ENCODE measurements at places on chromosomes 7 and 10.

- no peak for DNase-seq
Measured at GRCh38 chr10:114613237-114613979, 44.7 kb downstream of the ABLIM1 start.

GRCh38 chr10:132204781-132205473 lies 18.2 kb downstream of the DPYSL4 start:
- no peak for DNase-seq

GRCh38 chr7:16514729-16515128 lies 11.9 kb upstream of the LRRC72 start:
- DNase-seq: no peak

- DNase-seq: peak; percentile 67
Measured at GRCh38 chr10:71383972-71384687, 12.6 kb upstream of the CDH23 start.

GRCh38 chr10:58641708-58642107 lies 129.0 kb downstream of the BICC1 start:
- DNase-seq: no peak
